ENCODE measurements at places on chromosomes 2 and 18.

DNA sequence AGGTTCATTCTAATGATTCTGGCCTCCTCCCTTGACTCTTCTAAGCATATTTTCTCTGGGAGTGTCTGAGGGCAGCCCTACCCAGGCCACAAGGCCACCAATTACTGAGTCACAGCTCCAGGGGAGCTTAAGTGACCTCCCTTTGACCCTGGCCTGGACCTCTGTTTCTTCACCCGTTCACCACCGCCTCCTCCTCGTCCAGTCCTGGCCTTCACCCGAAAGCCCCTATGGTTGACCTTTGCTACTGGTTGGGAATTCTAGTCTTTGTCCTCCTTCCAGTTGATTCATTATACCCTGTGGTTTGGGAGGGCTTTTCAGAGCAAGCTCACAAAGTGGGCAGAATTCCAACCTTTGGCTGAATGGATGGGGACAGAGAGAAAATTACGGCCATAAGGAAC, 72.6 kb downstream of the NRP2 start:
- DNase-seq = no peak

DNA sequence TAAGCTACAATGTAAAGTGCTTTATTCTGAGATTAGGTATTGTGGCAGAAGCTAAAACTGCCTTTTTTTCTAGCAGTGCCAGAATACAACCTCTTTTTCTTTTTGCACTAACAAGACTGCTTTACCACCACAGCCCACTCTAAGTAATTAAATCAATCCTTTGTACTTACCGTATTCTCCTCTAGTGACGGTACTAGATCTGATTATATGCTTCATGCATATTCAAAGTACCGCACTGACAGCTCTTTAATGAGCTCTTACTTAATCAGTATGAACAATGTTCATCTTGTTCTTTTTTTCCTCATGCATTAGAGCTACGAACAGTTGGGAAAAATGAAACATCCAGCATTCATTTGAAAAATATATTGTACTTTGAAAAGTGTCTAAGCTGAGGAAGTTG, 16.1 kb upstream of the OTX1 start:
- no peak for DNase-seq

- peak; percentile 80 for DNase-seq
Measured at GRCh38 chr2:47868611-47869352, 37.5 kb downstream of the FBXO11 start.

DNA sequence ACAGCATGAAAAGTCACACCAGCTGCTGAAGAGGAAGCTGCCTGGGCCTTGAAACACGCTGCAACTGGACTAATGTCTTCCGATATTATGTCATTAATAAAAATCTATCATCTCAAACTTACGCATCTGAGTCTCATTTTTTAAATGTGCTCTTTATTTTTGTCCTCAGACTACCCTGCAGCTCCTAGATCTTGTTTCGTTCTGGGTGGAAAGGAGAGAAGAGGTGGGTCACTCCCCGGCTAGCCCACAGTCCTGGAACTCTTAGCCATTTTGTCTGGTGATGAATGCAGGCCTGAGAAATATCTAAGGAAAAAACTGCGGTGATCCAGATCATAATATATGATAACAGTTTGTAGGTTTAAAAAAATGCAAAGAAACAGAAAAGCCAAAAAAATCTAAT, 73.3 kb downstream of the TXNL1 start:
- no peak for DNase-seq

DNA sequence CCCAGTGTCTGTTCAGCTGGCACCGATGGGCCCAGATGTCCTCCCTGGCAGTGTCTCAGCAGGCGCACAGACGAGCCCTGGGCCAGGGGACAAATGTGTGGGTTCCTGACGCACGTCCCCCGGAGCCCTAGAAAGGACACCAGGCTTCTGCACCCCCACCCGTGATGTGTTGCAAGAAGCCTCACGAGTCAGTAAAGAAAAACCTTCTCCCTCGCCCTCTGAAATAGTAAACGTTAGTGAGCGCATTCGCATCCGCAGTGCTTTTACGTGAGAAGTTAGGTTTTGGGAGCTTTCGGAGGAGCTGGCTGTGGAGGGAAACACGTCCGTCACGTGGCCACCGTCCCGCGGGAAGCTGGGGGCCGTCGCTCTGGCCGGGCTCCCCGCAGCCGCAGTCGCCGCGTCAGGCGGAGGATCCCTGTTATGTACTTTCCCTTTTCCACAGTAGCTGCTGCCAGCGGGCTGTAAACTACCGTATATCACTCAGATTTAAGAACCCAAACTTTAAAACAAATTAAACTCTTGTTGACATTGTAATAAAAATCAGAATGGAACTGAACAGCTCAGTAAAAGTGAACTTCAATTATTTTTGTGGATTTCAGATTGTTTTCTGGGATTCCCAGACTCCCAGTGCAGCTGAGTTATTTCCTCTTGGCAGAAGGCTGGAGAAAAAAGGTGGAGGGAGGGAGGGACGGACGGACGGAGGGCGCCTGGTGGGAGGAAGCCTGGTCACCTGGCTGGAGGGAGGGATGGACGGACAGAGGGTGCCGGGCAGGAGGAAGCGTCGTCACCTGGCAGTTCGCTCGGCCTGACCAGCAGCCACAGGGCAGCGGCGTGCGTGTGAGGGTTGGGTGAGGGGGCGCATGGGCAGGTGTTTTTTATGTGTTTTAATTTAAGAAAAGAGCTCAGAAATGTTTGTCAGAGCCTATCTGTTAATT, 112.1 kb downstream of the NFATC1 start:
- DNase-seq = peak; percentile 6

DNA sequence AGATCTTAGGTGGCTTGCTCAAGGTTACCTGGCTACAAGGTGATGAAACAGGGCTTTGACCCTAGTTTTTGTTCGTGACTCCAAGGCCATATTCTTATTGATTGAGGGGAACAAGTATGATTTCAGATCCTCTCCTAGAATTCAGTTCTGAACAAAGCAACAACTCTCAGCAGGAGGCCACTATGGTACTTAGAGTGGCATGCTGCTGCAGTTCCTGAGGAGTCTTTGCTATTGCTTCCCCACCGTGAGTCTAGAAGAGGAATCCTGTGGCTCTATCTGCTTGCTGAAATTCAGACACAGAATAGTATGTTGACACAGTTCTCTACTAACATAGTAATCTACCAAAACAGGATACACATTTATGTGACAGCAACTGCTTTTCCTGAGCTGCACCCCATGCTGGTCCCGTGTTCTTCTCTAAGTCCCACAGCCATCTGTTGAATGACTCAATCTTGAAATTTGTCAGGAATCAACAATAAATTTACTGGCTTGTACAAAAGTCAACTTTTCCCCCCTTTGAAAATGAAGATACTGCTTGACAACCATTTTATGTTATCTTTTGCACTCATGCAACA, 4.1 kb downstream of the TGFBRAP1 start:
- DNase-seq = no peak

GRCh38 chr2:184192649-184193048, 405.7 kb upstream of the ZNF804A start:
- DNase-seq = no peak

- no peak for DNase-seq
Measured at GRCh38 chr2:20568501-20569463, 82.1 kb downstream of the HS1BP3 start.

GRCh38 chr2:224165901-224166319, 126.8 kb upstream of the SERPINE2 start:
- no peak for DNase-seq

Data from G401 (cell line).